SJSA1 (cell line): ENCODE measurements at places on chromosomes 5 and 9. TPM values are rescaled to one million over a fixed set of nuclear protein-coding genes. Genes with fewer than 3 reads are reported as not detected.

The SHOC1 gene
- total RNA-seq, result not detected in 2 replicates

GRCh38 chr9:959105-959504 is 17.4 kb upstream of the DMRT3 start:
- DNase-seq, result no peak

The INSL6 gene
- total RNA-seq, result not detected in 2 replicates

The GLRA1 gene
- not detected in 2 replicates for total RNA-seq

The CACFD1 gene
- 2.9 and 3.4 TPM in 2 replicates for total RNA-seq

The NDST1 gene
- total RNA-seq, result 65.0 and 87.8 TPM in 2 replicates

The SHLD3 gene
- total RNA-seq, result 5.8 and 8.0 TPM in 2 replicates

DNA sequence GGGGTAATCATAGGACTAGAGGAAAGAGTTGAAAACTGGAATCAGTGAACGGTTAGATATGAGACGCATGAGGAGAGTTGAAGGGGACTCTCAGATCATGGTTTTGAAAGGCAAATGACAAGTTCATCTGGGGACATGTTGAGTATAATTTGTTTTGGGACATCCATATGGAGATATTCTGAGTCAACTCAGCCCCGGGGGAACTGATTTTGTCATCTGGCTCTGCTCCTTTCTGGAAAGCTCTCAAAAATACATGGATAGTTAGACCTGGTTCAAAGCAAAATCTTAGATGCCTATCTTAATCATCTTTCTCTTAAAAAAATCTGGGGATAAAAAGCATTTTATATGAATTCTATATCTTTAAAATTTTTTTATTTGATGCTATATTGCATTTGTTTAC is 161.2 kb downstream of the SNX18 start:
- DNase-seq, result no peak

GRCh38 chr9:110939573-110939972 is 98.7 kb downstream of the LPAR1 start:
- DNase-seq, result no peak

The TAF11L5 gene
- total RNA-seq, result not detected in 2 replicates

The PKD2L2 gene
- total RNA-seq, result not detected in 2 replicates

DNA sequence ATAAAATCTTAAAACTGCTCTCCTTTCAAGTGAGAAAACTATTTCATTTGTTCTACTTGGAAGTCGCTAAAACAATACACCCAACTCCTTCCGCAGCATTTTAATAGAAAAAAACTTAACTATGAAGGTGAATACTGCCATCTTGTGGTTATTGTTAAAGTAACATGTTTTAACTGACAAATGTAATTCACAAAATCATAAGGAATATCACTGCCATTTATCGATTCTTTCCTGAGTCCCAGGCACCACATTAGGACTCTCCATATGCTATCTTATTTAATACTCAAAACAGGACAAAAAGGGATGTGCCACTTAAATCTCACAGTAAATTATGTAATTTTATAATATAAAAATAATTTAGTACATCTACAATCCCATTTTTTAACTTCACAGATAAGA is 130.5 kb upstream of the ITGA1 start:
- peak; percentile 29 for DNase-seq

GRCh38 chr5:122035913-122036312 is 42.1 kb downstream of the LOX start:
- no peak for DNase-seq

DNA sequence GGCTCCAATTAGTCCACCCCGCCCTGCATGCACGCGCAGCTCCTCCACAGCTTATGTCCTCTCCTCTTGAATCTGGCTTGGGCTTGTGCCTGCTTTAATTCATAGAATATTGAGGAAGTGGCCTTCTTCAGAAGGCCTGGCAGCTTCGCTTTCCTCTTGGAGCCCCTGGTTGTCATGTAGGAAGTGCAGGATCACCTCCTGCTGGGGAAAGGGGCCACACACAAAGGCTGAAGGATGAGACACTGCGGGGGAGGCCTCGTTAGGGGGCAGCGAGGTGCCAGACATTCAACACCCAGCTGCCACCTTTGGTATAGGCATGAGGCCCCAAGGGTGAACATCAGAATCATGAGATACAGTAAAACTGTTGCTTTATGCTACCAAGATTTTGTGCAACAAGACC is 2.7 kb upstream of the CNOT6 start:
- peak; percentile 23 for DNase-seq

DNA sequence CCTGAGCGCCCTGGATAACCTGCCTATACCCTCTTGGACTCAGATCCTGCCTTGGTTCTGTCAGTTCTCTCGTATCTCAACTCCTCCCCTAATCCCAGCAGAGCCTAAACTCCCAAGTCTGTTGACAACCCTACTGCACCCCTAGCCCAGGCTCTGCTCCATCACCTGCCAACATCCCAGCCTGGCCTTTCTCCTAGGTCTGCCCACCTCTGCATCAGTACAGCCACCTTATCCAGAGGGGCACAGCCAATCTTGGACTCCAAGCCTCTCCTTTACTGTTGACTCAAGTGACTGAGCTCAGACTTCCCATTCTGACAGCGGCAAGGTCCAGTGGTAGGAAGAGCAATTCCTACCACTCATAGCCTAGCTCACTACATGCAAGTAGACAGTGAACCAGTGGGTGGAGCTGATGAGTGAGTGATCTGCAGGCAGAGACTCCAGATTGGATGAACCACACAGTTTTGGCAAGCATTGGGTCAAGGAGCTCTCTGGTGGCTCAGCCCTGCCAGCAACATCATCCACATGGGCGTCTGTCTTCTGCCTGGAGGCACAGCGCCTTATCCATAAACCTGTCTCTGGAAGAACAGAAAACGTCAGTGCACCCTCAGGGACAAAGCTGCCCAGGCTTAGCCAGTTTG is 26.5 kb downstream of the TRMO start:
- DNase-seq, result no peak

The PCDHA13 gene
- total RNA-seq, result not detected in 2 replicates

The TMEM252 gene
- not detected in 2 replicates for total RNA-seq

DNA sequence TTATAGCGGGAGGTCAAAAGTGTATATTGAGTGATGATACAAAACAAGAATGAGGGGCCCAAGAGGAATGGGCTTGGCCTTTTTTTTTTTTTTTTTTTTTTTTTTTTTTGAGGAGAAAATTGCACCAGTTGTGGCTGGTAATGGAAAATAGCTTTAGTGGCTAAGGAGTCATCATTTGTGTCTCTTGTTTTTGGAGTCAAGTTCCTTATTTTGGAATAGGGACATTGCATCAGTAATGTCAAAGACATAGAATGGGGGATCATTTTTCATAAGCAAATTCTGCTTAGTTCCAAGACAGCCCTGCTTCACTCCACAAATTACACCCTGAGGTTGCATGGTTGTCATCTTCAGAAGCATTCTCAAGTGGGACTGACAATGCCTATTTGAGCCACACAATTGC is 137.4 kb downstream of the STK32A start:
- DNase-seq, result no peak

- no peak for DNase-seq
Observed at GRCh38 chr5:79850316-79850822, 140.7 kb downstream of the MTX3 start.

The PCDHB1 gene
- total RNA-seq, result not detected in 2 replicates

GRCh38 chr9:137820161-137820855 is 57.3 kb upstream of the CACNA1B start:
- DNase-seq, result no peak

The ZNF484 gene
- 5.5 and 9.6 TPM in 2 replicates for total RNA-seq

The COL23A1 gene
- total RNA-seq, result not detected in 2 replicates

GRCh38 chr5:127011153-127011552 is 19.2 kb downstream of the MARCHF3 start:
- DNase-seq, result no peak

GRCh38 chr5:158635565-158635964 is 464.2 kb downstream of the EBF1 start:
- no peak for DNase-seq

GRCh38 chr5:34410411-34411139 is 245.6 kb upstream of the RAI14 start:
- DNase-seq, result no peak

GRCh38 chr5:11854936-11855335 is 49.3 kb downstream of the CTNND2 start:
- no peak for DNase-seq

The PCDHGA9 gene
- 0.55 TPM in 1 of 2 replicates, not detected in the other for total RNA-seq

DNA sequence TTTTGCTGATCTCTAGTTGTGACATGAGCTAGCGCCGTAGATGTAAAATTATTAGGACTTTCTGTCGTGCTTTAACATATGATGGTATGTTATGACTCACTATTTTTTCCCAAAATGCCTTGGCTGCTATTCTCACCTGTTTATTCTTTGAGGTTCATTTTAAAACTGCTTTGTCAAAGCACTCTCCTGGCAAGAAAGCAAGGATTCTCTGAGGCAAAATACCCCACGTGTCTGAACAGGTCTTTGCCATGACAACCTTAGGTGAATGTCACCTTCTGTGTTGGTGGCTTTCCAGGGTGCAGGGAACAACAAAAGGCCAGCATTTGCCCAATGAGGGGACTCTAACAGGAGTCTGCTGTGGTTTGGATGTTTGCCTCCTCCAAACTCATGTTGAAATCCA is 30.6 kb upstream of the COL5A1 start:
- no peak for DNase-seq
